ENCODE measurements at places on chromosomes 1 and 21. TPM values are rescaled to one million over a fixed set of nuclear protein-coding genes. Genes with fewer than 3 reads are reported as not detected.

GCSAML gene
- total RNA-seq, result not detected

CYP4A22 gene
- not detected for total RNA-seq

ZFP69 gene
- not detected for total RNA-seq

SLC25A24 gene
- 33.0 TPM for total RNA-seq

NMNAT2 gene
- 0.84 TPM for total RNA-seq

NBPF1 gene
- 23.6 TPM for total RNA-seq

LCE1B gene
- not detected for total RNA-seq

CASQ1 gene
- not detected for total RNA-seq

ARL8A gene
- total RNA-seq, result 41.1 TPM

C1QA gene
- not detected for total RNA-seq

SPATA1 gene
- 0.88 TPM for total RNA-seq

ZNF648 gene
- total RNA-seq, result not detected

SYNC gene
- 10.3 TPM for total RNA-seq

EDN2 gene
- total RNA-seq, result 3.3 TPM

MORC3 gene
- total RNA-seq, result 10.2 TPM

CHI3L2 gene
- total RNA-seq, result 0.54 TPM

S100A5 gene
- total RNA-seq, result 0.70 TPM

LDLRAD1 gene
- not detected for total RNA-seq

Measured in A549 treated with CpdA at 1 μM for 4 hours (cell line).